ENCODE measurements at places on chromosomes 7 and 10. TPM values are rescaled to one million over a fixed set of nuclear protein-coding genes. Genes with fewer than 3 reads are reported as not detected.

The JAKMIP3 gene
- 1.6 TPM for total RNA-seq

The FAM20C gene
- total RNA-seq, result 35.0 TPM

DNA sequence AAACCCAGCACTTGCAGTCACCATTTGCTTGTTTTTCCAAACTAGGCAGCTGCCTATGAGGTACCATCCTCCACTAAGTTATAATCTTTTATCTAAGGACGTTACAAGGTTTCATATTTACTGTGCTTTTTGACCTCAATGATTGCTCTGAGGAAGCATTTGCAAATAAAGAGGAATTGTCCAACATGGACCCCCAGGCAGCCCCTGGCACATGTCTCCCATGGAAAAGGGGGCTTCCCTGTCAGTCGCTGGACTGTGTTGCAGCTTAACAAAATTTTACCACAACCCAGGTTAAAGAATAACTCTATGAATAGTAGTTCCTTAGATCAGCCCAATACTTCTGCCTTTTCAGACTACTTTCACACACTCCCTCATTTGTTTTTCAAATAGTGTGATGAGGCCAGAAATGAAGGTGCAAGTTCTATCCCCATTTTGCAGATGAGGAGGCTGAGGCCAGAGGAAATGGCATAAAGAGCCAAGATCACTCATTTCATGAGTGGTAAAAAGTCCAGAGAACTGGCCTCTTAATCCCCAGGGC lies 52.8 kb upstream of the ZPBP start:
- no peak for DNase-seq

DNA sequence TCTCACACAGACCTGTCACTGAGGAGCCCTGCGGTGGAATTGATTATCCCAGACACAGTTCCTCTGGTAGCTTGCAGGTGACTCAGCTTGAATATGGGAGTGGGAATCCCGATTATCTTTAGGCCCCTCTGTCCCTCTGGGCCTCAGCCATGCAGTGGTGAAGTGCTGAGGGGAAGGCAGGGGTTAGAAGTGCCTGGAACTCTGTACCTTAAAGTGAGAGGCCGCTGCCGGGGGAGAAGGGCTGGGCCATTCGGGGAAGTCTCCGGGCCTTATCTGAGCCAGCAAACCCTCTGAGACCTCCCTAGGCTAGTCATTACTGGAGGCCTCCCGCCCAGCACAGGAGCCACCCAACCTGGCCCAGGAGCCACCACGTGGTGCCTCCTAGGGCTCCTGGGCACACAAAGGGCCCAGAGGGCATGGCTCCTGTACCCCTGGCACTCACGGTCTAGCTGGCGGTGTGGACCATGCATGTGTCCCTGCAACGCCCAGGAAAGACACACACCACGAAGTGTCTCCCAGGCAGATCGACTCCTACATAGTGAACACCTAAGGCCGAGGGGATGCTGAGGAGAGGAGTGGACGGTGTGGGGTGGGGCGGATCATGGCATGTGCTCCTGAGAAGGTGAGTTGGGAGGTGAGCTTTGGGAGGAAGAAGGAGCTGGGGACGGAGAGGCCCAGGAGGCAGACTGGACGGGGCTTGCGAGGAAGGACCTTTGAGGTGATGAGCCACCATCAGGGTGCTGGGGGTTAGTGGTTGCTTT lies 56.2 kb downstream of the HK1 start:
- no peak for DNase-seq

DNA sequence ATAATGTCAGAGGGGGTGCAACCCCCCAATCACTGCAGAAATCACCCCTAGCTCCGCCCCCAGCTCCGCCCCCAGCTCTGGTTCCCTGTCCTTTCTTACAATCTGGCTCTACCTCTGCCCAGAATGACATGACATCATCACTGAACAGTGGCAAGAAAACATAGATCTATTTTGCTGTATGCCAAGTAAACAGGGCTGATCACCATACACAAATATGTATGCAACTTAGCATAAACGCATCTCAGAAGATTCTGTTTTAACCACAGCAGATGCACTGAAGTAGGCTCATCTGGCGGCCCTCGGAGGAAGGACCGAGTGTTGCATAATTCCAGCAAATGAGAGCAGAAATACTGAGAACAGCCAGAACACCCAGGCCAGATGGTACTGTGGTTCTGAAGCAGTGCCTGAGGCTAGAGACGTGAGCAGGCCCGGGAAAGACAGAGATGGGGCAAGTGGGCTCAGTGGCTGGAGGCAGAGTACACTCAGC lies 293.3 kb upstream of the KLF14 start:
- DNase-seq, result no peak

The NOD1 gene
- 6.0 TPM for total RNA-seq

DNA sequence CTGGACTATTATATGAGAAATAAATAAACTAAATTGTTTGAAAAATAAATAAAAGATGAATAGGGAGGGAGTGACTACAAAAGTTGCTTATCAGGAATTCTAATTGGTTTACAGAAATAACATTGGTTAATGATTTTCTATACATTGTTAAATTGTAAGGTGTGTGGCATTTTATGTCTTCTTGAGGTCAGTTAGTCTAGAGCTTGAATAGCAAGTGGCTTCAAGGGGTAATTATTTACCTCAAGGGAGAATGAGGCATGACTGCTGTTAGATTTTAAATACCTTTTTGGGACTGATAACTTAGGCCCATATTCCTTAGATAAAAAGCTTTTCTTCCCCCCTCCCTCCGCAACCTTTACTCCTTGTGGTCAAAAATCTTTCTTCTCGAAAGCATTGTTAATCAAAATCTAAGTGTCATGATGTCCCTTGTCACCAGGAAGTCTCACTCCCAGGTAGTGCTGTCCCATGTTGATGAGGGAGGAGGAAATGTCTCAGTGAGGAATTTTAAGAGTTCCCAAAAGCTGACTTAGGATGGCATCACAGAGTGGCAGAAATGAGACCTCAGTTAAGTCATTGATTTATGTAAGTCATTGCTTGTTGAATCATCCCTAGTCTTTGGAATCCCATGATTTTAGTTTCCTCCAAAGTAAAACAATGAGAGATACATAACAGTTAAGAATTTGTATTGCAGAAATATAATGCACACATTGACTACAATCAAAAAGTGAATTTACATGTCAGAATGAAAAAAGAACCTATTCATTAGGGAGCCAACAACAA lies 71.5 kb downstream of the MAPK8 start:
- no peak for DNase-seq

The EBLN1 gene
- not detected for total RNA-seq

The ASL gene
- 24.0 TPM for total RNA-seq

GRCh38 chr10:120517881-120518484 lies 61.0 kb downstream of the PLPP4 start:
- no peak for DNase-seq

GRCh38 chr10:69807696-69808095 lies 6.0 kb downstream of the COL13A1 start:
- no peak for DNase-seq

GRCh38 chr7:82384779-82385178 lies 58.8 kb downstream of the CACNA2D1 start:
- DNase-seq, result no peak

- DNase-seq, result no peak
Observed at GRCh38 chr7:107615910-107616680, 36.0 kb downstream of the BCAP29 start.

- no peak for DNase-seq
Observed at GRCh38 chr7:131637859-131638258, 81.4 kb upstream of the PODXL start.

DNA sequence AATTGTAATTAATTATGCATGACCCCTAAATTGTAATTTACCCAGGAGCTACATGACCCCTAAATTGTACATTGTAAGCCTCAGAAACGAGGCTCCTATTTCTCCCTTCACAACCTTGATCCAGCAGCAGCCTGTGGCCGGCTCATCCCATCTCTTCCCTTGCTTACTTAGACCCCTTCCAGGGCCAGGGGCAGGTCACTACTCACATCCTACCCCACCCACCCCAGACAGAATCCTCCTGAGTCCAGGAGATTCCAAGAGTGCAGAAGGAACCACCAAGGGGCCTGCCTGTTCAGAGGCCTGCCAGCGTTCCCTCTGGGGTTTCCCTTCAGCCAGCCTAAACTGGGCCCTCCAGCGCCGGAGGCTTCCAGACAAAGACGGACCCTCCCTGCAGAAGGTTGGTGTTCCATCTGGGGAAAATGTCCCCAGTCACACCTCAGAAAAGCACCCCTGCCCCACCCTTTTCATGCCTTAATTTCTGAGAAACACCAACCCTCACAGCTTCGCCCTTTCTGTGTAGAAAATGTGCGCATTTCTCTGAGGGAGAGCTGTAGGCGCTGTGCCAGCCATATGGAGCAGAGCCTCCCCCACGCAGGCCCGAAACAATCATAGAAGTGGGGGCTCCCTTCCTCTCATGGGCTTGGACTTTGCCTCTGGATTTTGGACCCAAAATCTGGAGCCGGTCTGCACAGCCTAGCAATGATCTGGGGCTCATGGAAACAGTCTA lies 19.2 kb downstream of the LEP start:
- no peak for DNase-seq

- peak; percentile 42 for DNase-seq
Observed at GRCh38 chr10:124564881-124565280, 103.3 kb downstream of the LHPP start.

GRCh38 chr7:108246227-108246837 lies 116.2 kb upstream of the LAMB4 start:
- DNase-seq, result no peak

DNA sequence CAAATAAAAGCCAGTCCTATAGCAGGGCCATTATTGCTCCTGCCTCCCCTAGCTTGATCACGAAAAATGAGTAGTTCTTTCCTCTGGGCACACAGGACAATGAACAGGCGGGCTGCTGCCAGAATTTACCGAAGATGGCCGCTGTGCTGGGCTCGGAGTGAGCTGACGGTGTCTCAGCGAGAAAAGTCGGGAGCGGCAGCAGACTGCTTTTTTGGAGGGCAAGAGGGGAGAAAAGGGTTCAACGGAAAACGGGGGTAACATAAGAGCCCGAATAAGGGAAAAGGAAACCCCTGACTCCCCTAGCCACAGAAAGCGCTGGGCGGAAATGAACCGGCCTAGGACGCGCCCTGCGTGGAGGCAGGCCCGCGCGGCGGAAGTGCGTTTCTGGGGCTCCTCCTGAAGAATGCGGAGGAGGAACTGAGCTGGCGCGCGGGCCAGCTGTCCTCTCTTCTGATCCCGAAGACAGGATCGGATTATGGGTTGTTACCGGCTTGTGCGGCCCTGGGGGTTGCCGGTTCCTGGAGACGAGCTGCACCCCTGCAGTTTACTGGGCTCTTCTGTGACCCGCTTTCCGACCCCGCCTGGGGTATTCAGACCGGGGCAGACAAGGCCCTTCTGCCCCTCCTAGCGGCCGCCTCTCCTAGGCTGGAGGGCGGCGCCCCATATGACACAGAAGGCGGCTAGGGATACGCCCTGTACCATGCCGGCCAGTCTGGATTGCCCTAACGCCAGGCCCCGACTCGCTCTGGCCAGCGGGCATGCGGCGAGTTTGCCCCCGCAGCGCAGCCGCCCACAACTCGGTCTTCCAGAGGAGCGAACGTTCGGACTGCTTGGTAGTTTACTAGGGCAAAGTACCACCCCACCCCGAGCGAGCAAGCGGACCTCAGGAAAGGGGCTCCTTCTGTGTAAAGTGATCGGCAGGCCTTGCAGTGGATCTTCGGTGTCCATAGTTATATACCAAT lies 30.1 kb upstream of the KMT2E start:
- DNase-seq, result peak; percentile 93

The PAOX gene
- 7.6 TPM for total RNA-seq

The MAGI2 gene
- 5.8 TPM for total RNA-seq

GRCh38 chr10:96176985-96177384 lies 46.9 kb downstream of the ZNF518A start:
- no peak for DNase-seq

- DNase-seq, result no peak
Observed at GRCh38 chr7:25288556-25289307, 60.4 kb upstream of the NPVF start.

The SEC61A2 gene
- total RNA-seq, result 8.2 TPM

GRCh38 chr7:110084181-110084807 lies 1006.6 kb upstream of the LRRN3 start:
- DNase-seq, result no peak

GRCh38 chr10:106179430-106179829 lies 985.1 kb downstream of the SORCS1 start:
- no peak for DNase-seq

- no peak for DNase-seq
Observed at GRCh38 chr7:22356701-22357310, at the start of gene RAPGEF5. RAPGEF5 (minus strand) TSS chr7:22357154; CDS start chr7:22357060, 94 bp downstream.

The NUTM2E gene
- total RNA-seq, result 0.52 TPM

DNA sequence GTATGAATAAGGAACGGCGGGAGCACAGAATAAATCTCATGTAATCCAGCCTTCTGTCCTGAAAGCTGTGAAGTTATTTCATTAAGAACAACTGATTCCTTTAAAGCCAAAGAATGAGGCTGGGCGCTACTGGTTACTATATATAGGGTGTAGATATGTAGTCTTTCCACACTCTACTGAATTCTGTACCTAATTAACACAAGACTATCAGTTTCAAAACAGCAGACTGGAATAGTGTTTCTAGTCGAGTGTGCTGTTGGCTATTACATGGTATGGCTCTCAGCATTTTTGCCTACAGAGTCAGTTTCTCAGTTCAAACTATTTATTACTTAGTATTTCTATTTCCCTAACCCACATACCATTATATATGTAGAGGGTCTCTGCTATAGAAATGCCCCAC lies 163.3 kb downstream of the THSD7A start:
- DNase-seq, result no peak

GRCh38 chr10:117162093-117163060 lies 24.3 kb upstream of the VAX1 start:
- no peak for DNase-seq

GRCh38 chr7:23276376-23276775 lies 22.8 kb upstream of the MALSU1 start:
- DNase-seq, result no peak

GRCh38 chr10:43765516-43765915 lies 116.8 kb upstream of the ZNF32 start:
- DNase-seq, result no peak

DNA sequence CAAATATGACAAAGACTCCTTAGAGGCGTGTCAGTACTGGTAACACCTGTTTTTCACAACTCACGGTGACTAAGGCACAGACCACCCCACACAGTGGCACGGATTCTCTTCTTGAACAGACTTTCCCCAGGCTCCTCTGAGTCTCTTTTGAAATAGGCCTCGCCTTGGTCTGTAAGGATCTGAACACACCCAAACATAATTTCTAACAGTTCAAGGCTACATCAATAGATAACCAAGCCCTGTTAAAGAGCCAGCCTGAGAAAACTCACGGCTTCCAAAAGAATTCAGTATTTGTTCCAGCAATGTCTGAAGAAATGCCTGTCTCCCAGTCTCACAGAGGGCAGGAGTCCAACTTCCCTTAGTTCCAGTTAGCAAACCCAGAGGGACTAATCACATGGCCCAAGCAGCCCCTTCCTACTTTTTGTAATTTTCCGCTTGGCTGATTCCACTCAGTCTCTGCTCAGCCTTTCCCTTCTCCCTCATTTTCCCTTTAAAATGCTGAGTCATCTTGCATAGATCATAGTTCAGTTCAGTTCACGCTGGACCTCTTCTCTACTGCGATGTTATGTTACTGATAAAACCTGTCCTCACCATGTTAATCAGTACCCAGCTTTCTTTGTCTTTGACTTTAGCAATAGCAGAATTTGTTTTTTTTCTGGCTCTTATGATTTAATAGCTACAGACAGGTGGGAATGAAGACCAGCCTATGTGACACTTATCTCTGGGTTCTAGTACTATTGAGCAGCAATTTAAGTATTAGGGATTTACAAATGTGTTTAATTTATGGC lies 22.6 kb upstream of the AKR1C3 start:
- no peak for DNase-seq

The ATOH7 gene
- not detected for total RNA-seq

- no peak for DNase-seq
Observed at GRCh38 chr10:27660711-27661110, 84.9 kb downstream of the MKX start.

GRCh38 chr7:30814700-30815387 lies 43.6 kb downstream of the MINDY4 start:
- DNase-seq, result no peak
